ENCODE measurements at places on chromosomes 5 and 9.
A peak's percentile ranks its signal among the peaks of the same experiment; 100 is the strongest.

DNA sequence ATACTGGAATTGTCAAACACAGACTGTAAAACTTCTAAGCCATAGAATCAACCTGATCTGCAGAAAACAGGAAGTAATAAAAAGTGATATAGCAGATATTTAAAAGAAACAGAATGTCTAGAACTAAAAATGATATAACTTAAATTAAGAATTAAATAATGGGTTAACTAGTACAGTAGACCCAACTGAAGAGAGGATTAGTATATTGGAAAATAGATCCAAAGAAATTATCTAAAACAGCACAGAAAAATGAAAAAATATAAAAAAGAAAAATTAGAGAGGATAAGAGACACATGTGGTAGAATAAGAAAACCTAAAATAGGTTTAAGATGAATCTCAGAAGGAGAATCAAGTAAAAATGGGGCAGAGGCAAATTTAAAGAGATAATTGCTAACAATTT lies 219.9 kb downstream of the SEMA6A start:
- DNase-seq: no peak

- no peak for DNase-seq
Measured at GRCh38 chr9:99055384-99055783, 49.5 kb upstream of the TGFBR1 start.

DNA sequence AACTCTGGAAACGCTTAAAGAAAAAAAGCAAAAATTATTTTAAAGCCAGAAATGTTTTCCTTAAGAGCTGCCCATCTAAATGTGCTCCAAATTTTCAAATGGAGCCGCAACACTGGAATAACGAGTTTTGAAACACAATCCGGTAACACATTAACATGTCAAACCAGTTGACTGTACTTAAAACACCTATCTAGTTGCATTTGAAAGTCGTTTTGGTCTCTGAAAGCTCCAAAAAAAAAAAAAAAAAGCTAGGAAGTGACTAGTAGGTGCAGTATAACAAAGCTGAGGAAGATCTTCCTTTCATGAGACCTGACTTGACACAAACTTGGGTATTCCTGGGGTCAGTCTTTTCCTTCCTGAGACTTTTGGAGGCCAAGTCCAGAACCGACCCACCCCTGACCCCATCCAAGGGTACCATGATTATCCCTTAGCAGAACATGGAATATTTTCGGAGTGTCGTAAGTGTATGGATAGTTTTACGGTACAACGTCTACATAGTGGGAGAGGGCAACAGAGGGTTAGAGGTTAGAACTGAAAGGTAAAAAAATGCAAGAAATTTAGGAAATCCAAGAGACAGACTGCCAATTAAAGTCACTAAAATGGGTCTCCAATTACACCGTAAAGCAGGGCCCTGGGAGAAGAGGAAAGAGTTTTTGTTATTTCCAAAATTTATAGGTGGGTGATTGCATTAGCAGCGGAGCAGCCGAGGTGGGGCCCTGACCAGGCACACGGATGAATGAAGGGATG lies 812 bp downstream of the CETN3 start:
- DNase-seq: no peak

DNA sequence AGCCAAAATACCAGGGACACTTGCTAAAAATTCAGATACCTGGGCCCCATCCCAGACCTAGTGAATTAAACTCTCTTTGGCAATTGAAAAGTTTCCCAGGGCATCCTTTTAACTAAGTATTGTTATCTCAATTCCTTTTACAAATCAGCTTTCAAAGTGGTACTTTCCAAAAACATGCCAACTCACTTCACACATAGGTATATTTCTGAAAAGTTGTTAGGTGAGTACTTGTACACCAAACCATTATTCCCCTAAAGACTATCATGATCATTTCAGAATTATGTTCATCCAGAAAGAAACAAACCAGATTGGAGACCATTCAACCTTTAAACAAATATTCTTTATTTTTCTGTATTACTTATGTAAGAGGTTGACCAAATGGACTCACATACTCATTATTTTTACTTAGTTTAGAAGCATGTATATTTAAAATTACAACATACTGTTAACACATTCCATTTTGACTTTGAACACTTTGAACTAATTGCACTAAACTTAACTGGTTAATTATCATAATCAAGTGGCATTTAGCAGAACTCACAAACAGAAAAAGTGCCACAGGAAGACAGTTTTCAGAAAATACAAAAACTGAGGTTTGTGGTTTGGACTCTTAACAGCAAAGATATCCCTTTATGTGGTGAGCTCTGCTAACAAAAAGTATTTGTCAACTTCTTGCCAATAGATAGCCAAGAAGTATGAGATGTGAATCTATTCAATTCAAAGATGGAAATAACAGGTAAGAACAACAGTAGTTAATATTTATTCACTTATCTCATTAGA lies 40.7 kb downstream of the KIAA0825 start:
- no peak for DNase-seq

DNA sequence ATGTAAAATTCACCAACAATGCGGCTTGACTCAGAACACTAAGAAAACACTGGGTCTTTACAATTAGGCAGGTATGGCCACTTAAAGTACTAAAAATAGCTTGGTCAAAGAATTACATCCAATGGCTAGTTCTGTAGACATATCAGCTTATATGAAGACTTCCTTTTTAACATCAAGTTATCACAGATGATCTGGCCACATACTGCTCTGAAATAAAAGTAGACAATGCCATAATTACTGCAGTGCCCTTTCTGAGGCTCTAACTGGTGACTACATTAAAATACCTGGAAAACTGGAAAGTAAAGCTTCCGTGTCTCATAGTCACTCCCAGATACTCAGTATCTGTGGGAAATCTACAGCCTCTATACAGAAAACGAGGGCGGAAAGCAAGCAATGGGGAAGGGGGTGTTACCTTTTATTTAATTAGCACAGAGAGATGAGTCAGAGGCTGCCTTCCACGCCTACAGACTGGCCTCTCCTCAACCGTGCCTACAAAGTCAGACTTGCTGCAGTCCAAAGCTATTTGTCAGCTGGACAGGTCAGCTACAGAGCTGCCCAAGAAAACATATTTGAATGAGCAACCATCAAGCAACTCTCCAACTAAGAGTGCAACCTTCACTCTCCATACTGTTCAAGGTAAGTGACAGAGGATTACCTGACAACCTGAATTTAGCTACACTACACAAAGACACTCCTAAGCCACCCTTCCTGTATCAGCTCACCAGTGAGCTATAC lies 8.7 kb downstream of the SERINC5 start:
- DNase-seq: peak; percentile 77

GRCh38 chr5:110542949-110543348 lies 183.5 kb downstream of the TMEM232 start:
- no peak for DNase-seq

DNA sequence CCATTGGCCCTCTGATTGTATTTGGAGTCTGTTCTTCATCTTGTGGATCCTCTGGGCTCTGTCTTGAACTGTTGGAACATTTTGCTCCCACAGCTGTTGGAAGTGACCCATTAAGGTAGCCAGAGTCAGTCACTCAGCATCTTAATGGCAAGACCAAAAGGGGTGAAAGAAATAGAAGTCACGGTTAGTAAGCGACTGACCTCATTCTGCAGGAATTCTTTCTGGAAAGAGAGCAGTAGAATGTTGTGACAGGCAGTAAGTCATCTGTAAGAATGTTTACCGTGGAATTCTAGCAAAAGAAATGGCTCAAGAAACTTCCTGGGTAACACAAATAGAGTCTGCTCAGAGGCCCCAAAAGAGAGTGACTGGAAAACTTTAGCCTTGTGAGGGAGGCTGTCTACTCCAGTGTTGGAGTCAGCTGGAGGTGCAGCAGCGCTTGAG lies 28.6 kb upstream of the TNC start:
- peak; percentile 95 for DNase-seq

DNA sequence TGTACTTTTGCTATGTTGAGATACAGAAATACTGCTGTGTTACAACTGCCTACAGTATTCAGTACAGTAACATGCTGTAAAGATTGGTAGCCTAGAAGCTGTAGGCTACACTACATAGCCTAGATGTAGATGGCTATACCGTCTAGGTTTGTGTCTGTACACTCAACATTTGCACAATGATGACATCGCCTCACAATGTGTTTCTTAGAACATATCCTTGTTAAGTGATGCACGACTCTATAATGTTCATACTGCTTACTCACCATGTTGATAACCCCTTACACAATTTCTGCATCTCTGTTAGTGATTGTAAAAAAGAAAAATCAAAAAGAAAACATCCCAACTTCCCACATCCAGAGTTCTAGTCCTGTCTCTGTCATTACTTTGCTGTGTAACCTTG lies 450.0 kb downstream of the CCDC171 start:
- peak; percentile 62 for DNase-seq
